Bronchial epithelial cell (primary cell): ENCODE measurements at places on chromosomes 5 and 9. TPM values are rescaled to one million over a fixed set of nuclear protein-coding genes. Genes with fewer than 3 reads are reported as not detected.

Gene SLC30A5
- total RNA-seq, result 55.3 and 56.2 TPM in 2 replicates

Gene RIMOC1
- 14.8 and 15.8 TPM in 2 replicates for total RNA-seq

Gene PCDHGA10
- total RNA-seq, result 2.1 and 5.2 TPM in 2 replicates

Gene PCDHGA12
- total RNA-seq, result 0.79 and 1.4 TPM in 2 replicates

Gene C9orf153
- 0.26 TPM in 2 replicates for total RNA-seq

Gene POU5F2
- total RNA-seq, result 0.53 and 0.64 TPM in 2 replicates

Gene NDUFA8
- total RNA-seq, result 34.2 and 39.4 TPM in 2 replicates

Gene CHSY3
- under 0.01 and 0.26 TPM in 2 replicates for total RNA-seq

Gene SMIM33
- not detected in 2 replicates for total RNA-seq

Gene GBA2
- total RNA-seq, result 34.8 and 37.9 TPM in 2 replicates

Gene SPINK13
- total RNA-seq, result not detected in 2 replicates

Gene SLC46A2
- not detected in 2 replicates for total RNA-seq

Gene SH3TC2
- 4.0 and 4.7 TPM in 2 replicates for total RNA-seq

Gene TAF11L10
- total RNA-seq, result not detected in 2 replicates

Gene PNPLA7
- 0.26 TPM in 2 replicates for total RNA-seq

Gene IFNK
- total RNA-seq, result not detected in 2 replicates

Gene CDX1
- total RNA-seq, result not detected in 2 replicates

Gene NEURL1B
- 4.7 and 6.4 TPM in 2 replicates for total RNA-seq

Gene LRRC70
- 1.0 and 1.6 TPM in 2 replicates for total RNA-seq

Gene IL3
- total RNA-seq, result not detected in 2 replicates

Gene IRGM
- total RNA-seq, result not detected in 2 replicates

Gene NIPAL4
- 5.3 and 9.2 TPM in 2 replicates for total RNA-seq

Gene SLC25A48
- not detected in 2 replicates for total RNA-seq

Gene TEX48
- total RNA-seq, result not detected in 2 replicates

Gene ATOX1
- 26.9 and 61.4 TPM in 2 replicates for total RNA-seq

Gene FBP2
- not detected in 2 replicates for total RNA-seq

Gene CDC25C
- 0.26 TPM in 2 replicates for total RNA-seq

Gene FBXW11
- 64.9 and 71.6 TPM in 2 replicates for total RNA-seq

Gene DND1
- total RNA-seq, result 0.26 TPM in 2 replicates

Gene ADRB2
- total RNA-seq, result 18.7 and 21.9 TPM in 2 replicates

Gene ANKRD34B
- not detected in 2 replicates for total RNA-seq
